ENCODE measurements at places on chromosomes 1 and 21.
A peak's percentile ranks its signal among the peaks of the same experiment; 100 is the strongest.

- DNase-seq: no peak
These were observed 5.1 kb upstream of the GJA4 start for GRCh38 chr1:34787461-34788420.

DNA sequence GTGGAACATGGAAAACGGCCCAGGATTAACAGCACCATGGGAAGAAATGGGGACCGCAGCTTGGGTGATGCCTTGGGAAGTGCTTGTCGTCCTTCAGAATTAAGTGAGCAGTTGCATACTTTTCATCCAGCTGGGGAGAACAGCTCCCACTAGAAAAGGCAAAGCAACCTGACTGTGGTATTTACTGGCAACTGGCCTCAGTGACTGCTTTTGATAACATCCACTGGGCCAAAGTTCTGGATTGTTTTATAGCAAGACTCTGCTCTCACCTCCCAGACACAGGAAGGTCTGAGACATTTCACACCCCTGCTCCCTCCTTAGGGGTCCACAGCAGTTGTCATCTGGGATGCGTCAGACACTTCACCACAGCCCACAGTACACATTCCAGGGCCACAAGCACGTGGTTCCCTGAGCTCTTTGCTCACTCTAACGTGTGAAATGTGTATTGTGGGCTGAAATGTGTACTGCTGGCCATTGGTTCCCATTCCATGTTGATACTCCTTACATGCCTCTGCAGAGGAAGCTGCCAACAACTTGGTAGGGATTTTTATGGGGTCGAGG, 6.6 kb downstream of the PAPPA2 start:
- DNase-seq: no peak

- no peak for DNase-seq
These were observed 2.7 kb upstream of the FMO1 start for GRCh38 chr1:171245458-171246064.

DNA sequence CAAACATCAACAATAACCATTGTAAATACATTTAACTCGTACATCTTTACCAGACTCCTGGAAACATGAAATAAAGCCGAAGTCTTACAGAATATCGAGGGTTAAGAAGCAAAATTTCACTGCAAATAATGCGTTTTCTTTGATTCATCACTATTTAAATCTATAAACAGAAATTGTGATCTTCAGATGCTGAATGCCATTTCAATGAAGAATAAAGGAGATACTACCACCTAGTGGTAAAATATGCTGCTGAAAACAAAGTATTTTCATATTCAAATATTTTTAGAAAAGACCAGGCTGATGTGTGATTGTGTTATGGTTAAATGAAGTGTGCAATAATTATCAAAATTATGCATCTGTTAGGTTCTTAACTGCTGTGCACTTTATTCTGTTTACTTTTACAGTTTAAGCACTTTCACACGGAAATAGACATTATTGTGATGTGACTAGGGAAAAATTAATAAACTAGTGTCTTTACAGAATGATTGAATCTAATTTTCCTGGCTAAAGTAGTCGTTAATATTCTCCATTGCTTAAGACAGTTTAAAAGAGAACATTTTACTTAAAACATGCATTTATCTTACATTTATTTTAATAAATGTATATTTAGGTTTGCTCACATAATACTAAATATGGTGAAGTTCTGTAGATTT, 1093.1 kb downstream of the MRPL39 start:
- DNase-seq: no peak

GRCh38 chr1:229086091-229086490, 184.8 kb upstream of the RAB4A start:
- DNase-seq: no peak

DNA sequence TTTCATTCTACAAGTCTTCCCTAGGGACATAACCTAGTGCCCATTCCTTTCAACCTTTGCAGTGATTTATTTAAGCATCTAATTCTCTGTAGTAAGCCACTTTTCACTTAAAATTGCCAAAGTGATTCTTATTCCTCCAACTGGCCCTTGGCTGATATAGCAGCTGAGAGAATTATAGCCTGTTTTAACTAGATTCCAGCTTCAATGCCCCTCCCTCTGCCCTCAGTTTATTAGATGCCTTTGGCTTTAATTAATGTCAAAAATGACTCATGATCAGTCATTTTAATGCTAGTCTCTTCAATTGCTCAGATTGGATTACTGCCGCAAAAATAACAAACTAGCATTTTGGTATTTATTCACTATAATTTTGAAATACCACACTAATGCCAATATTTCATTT, 145.4 kb upstream of the KCTD3 start:
- no peak for DNase-seq

GRCh38 chr1:54480525-54480848, 67.5 kb upstream of the ACOT11 start:
- DNase-seq: no peak

GRCh38 chr21:15775981-15776380, 46.2 kb downstream of the USP25 start:
- DNase-seq: no peak

DNA sequence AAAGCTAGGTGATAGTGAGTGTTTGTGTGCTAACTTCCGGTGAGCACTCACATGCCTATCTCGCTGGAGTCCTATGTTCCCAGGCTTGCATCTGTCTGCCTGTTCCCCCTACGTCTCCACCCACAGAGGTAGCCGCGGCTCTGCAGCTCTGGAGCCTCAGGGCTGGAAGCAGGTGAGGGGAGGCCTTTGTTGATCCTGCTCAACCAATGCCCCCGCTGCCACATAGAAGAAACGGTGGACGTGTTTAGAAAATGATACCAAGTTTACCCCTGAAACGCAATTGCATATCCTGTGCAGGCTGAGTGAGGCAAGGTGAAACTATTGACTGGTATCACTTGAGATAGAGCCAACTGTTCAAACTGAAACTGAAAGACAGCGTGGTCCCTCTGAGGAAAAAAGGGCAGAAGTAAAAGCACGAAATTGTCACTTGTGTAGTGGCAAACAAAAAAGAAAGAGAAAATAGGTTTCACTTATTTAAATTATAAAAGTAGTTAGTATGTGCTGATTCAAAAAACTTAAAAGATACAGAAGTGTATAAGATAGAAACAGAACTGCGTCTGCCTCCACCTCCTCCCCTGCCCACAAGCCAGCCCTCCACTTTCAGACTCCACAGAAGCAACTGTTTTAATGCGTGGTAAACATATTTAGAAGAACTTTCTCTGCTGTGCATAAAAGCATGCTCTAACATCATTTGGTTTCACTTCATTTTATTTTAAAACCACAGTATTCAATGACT, 38.6 kb upstream of the ETS2 start:
- DNase-seq: peak; percentile 10

DNA sequence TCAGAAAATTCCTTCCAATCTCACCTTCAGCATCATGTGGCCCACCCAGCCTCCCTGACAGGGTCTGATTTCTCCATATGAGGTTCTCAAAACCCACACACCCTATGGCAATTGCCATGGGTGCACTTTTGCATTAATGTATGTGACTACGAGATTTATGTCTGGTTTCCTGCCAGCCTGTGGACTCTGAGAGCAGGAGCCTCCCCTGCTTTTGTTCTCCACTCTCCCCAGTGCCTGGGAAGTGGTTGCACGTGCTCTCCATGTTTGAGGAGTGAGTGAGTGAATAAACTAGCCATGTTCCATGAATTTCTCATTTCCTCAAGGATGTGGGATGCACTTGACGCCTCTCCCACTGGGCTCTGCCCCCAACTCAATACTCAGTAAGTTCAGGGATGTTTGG, 91.2 kb downstream of the ACTL8 start:
- DNase-seq: no peak

DNA sequence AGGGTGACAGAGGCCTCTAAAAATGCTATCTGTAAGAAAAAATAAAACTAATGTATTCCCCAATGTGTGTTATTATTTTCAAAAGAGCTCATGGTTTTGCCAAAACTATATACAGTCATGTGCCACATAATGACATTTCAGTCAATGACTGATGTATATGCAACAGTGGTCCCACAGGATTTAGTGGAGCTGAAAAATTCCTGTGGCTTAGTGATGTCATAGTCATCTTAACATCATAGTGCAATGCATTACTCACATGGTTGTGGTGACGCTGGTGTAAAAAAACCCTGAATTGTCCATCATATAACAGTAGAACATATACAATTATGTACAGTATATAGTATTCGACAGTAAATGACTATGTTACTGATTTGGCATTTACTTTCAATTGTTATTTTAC, 172.4 kb downstream of the CACNA1E start:
- no peak for DNase-seq

GRCh38 chr1:168518201-168518689, 25.6 kb downstream of the XCL2 start:
- DNase-seq: no peak

GRCh38 chr1:183604038-183604808, 14.0 kb upstream of the NCF2 start:
- DNase-seq: no peak

GRCh38 chr21:15809818-15810217, 80.0 kb downstream of the USP25 start:
- no peak for DNase-seq

- no peak for DNase-seq
These were observed 18.4 kb upstream of the FRRS1 start for GRCh38 chr1:99784809-99785255.

DNA sequence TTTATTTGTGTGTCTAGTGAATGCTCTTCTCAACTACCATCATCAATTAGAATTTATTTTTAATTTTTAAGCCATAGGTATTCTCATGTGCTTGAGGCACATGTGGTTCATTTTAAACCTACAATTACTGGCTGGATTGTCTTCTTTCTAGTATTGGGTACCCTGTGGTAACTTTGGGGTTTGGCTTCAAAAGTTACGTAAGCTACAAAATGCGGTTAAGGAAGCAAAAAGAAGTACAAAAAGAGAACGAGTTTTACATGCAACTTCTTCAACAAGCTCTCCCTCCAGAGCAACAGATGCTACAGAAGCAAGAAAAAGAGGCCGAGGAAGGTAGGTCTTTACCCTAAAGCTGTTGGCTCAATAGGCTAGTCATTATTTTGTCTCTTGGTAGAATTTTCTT, 25.8 kb downstream of the MACO1 start:
- no peak for DNase-seq

GRCh38 chr1:198937231-198938031, 298.6 kb downstream of the PTPRC start:
- DNase-seq: peak; percentile 17

DNA sequence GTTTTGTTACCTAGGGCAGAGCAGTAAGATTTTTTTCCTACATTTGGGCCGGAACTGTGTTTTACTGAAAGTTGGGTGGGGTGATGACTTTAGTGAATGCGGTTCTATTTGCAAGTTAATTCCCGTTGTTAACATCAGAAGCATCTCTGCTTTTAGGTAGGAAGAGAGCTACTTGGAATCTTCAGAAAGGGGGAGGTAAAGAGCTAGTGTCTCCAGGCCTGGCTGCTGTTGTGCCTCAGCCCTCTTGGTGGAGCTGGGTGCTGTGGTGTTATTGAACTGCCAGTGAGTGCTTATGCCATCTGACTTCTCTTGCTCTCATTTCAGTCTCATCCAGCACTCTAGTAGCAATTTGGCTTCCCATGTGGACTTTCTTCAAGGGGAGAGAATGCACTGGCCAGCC, 3.4 kb downstream of the KDM4A start:
- no peak for DNase-seq

- DNase-seq: no peak
These were observed 31.6 kb downstream of the RGS5 start for GRCh38 chr1:163170975-163171676.

GRCh38 chr1:201384406-201384782, 6.9 kb upstream of the TNNT2 start:
- DNase-seq: no peak

- DNase-seq: no peak
These were observed 89.6 kb upstream of the LPGAT1 start for GRCh38 chr1:211920141-211920572.

GRCh38 chr1:226988334-226988666, 48.2 kb downstream of the COQ8A start:
- DNase-seq: no peak

- DNase-seq: no peak
These were observed 7.4 kb downstream of the STX6 start for GRCh38 chr1:181015251-181015615.

GRCh38 chr1:94345148-94345721, 73.0 kb upstream of the ABCD3 start:
- no peak for DNase-seq
